Stimulated activated CD4-positive, alpha-beta T cell treated with anti-CD3 and anti-CD28 coated beads, TNF-alpha, amount 100 ng/mL, for 4 hours (primary cell): ENCODE measurements at places on chromosomes 13 and 19.

- no peak for DNase-seq
These were observed 193.1 kb downstream of the KCTD12 start for GRCh38 chr13:76693086-76693485.

- DNase-seq: no peak
These were observed 207.6 kb downstream of the DACH1 start for GRCh38 chr13:71659404-71659803.

DNA sequence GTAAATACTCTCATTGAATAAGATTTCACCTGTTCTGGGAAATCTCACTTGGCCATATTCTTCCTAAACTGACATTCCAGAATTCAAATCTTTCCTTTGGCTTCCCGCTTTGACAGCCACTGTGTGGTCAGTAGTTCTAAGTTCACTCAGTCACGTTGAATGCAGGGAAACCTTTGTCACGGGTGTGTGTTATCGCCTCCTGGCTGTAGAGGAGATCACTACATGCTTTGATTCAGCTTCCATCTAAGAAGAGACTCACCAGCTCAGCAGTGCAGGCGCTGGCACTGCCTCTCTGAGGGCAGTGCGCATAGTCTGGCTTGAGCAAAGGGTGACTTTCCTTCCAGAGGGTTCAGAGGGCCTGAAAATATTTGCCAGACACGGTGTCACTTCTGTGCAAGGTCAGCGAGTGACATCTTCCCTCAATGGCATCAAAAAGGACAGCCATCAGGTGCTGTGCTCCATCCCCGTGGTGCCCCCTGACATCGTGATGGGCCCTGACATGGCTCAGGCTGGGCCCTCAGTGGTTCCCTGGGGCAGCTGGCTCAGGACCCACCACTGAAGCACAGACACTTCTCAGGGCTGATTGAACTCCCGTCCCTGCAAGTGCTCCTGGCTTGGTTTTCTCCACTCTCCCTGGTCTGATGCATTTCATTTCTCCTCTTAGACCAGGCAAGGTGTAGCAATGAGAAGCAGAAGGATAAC is 635.4 kb upstream of the ARGLU1 start:
- DNase-seq: no peak

GRCh38 chr19:49853852-49854377 is 3.0 kb downstream of the PTOV1 start:
- no peak for DNase-seq

DNA sequence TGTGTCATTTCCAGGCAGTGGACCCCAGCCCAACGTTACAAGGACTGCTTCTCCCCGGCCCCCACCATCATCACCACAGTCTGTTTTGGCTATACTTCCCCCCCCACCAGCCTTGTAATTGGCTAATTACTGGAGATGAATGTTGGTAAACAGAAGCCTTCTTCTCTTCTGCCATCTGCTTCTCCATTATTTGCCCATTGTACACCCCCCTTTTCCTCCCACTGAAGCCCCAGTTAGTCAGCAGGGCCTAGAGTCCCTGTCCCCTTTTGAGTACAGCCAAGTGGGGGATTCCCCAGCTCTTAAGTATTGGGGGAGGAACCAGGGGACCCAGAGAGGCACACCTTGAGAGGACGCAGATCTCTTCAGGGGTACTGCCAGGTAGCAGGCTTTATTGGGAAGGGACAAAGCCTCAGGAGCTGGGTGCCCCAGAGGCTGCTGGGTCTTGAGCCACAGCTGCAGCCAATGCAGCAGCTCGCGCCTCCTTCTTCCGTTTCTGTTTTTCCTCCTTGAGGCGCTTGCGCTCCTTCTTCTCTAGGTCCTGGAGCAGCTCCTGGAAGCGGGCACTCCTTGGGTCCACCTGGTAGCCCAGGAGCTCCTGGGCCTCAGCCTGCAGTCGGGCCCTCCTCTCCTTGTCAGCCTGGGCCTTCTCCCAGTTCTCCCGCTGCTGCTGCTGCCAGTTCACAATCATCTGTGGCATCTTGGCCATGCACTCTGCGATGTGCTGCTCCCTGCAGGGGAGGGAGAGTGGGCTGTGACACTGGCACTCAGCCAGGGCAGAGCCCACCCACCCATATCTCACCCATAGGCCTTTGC is 3.0 kb downstream of the GADD45GIP1 start:
- no peak for DNase-seq

DNA sequence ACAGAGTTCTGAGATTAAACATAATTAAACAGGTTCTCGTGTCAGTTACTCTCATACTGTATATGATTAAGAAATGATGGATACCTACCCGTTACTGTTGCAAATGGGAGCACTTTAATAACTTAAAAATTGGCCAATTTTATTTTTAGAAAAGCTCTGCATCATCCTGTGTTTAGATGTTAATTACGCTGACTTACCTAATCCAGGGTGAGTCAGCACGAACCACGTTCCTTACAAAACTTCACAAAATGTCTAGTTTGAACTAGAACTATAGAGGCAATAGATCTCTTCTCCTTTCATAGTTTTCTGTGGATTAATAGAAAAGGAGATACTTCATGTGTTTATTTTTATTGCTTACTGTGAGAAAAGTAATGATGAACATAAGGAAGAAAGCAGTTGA is 363.9 kb downstream of the MYO16 start:
- no peak for DNase-seq
